ENCODE measurements at places on chromosomes 1 and 21.
A peak's percentile ranks its signal among the peaks of the same experiment; 100 is the strongest.

GRCh38 chr1:913491-914130 is 10.1 kb upstream of the SAMD11 start:
- no peak for DNase-seq

DNA sequence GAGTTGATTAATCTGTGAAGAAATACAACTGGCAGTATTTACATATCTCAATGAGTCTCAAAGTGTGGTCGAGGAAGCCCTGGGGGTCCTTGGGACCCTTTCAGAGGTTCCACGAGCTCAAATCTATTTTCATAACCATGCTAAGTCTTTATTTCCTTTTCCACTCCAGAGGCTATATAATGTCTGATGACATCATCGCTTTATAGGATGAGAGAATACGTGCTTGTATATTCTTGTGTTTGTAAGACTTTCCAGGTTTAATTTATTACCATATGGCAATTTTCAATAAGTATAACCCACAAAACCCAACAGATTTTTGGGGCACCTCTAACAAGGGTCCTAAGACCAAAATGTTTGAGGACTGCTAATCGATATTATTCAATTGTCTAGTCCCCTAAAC is 1.4 kb upstream of the SLC19A2 start:
- DNase-seq = no peak

GRCh38 chr21:34092262-34092921 is 19.0 kb downstream of the MRPS6 start:
- DNase-seq = no peak

DNA sequence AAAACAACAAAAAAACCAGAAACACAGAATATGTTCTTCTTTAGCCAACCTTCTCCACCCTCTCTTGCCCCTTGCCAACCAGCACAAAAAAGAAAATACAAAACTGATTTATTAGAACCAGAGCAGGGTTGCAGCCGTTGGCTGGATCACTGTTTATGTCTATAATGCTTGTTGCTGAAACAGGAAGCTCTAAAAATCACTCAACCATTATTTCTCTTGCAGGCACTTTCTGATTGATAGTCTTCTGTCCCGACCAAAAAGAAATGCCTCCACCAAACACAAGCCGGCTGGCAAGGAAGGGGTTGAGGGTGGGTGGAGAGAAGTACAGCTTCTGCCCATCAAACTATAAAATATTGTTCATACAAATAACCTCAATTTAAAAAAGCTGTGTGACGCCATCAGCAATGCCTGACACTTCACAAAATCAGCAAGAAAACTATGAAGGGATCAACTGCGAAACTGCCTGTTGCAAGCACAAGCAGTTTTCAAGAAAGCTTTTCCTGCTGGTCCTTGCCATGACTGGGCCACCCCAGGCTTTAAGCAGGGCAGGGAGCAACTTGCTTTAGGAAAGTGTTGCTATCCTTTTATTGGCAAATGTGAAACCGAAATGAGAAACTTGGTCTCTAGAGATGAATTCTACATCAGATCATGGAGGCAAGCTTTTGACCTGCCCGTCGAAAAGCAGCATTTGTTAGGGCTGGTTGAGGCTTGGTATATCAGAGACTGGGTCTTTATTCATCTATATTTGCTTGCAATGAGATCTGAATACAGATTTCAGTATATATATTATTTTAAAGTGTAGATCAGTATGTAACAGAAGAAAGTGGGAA is 174.2 kb downstream of the RUNX1 start:
- DNase-seq = no peak

DNA sequence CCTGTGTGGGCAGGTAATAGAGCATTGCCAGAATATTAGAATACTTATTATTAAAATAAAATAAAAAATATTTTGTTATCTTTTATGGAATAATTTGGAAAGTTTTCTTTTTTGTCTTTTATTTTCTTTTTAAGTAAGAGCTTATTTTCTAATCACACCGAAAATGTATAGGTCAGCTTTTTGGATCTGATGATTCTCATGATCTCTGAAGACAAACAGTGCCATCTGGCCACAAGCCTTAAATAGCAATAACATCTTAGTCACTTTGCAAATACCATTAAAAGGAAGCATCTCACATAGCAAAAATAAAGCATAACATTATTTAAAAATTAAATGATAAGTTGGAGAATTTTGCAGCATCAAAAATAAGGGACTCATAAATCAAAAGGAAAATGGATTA is 213.8 kb downstream of the PLA2G4A start:
- DNase-seq = no peak

DNA sequence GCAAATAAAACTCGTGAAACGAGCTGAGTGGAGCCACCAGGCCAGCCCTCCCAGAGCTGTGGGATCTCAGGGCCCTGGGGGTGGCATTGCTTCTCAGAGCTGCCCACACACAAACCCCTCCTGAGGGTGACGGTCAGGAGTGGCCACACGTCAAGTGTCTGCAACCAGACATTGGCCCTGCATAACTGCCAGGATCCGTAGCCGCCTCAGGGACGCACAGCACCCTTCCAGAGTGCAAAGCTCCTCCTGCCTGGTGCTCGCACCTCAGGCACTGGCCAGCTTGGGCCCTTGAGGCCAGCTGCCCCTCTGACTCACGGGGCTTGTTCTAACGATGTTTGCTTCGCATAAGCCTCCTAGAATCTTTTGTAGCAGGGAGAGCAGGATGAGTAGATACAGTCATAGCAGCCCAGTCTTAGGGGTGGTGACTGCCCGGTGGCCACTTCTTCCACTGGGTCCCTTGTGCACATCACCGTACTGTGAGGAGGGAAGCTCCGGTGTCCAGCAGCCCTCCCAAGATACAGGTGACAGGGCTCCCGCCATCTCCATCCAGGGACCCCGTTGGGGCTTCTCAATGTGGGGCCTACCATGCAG is 5.0 kb downstream of the WNT3A start:
- no peak for DNase-seq

- DNase-seq = peak; percentile 50
These were observed 217.3 kb downstream of the PTPRU start for GRCh38 chr1:29453502-29454240.

DNA sequence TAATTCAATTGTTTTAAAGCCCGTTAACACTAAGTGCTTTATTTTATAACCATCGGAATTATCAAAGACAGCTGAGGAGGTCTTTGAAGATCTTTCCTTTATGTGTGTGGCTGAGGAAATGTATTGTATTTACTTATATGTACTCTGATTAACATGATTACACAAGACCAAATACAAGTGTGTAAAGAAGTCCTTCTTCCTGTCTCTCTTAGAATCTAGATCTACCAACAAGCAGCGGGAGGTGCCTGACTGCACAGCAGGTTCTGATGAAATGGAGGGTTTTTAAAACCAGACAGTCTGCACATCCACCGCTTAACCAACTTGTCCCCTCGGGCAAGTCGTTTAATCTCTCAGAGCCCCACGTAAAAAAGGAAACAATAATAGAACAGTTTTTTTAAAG is 240.5 kb upstream of the MAP1LC3C start:
- DNase-seq = no peak

DNA sequence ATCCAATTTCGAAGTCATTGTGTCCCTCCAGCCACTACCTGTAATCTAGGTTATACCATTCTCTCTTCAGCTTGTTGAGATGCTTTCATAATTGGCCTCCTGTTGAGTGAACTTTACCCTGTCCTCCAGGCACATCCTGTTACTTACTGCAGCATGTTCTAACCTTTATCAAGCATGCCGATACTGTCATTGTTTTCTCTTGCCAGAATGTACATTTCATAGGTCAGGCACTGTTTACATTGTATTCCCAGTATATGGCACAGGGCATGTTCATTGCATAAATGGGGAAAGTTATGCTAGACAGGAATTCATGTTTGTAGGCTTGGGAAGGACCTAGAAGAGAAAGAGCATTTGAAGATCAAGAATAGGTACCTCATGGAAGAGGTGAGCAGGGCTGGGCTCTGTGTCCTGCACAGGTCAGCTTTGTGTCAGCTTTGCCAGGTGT is 10.2 kb downstream of the CXADR start:
- no peak for DNase-seq

GRCh38 chr1:47230692-47231300 is 1.2 kb downstream of the TAL1 start:
- no peak for DNase-seq

DNA sequence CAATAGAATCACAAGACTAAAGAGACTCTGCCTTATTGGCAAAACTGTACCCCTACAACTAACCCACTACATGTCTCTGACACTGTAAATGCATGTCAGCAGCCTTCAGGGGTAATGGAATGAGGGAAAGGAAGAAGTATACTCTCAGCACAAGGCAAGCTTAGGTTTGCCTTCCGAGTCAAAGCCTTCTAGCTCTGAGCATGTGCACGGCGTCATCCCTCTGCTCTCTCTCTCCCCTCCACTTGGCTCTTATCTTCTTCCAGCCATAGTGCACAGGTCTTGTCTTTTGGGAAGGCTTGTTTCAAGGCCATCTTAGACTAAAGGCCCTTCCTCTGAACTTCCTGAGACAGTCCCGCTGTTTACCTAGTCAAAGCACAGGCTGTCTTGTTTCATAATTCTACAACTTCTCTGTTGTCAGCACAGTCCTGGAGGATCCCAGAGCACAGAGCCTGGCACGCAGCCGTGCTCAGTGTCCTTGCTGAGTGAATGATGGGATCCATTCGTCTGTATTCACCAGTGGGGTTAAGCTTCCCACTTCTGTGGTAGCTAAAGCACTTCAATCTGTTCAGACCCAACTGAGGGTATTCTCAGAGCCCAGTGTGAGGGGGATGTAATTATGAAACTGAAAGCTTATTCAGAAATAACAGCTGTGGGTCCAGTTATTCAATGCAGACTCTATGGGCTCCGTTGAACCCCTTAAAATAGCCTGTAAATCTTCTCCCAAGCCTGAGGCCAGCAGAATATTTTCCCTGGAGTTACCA is 166.5 kb upstream of the PLD5 start:
- no peak for DNase-seq

- DNase-seq = no peak
These were observed 101.6 kb downstream of the LRRC40 start for GRCh38 chr1:70103770-70104169.

GRCh38 chr1:239545466-239545865 is 159.1 kb downstream of the CHRM3 start:
- no peak for DNase-seq

GRCh38 chr1:94481473-94481933 is 60.1 kb downstream of the F3 start:
- DNase-seq = peak; percentile 50

- no peak for DNase-seq
These were observed 42.0 kb downstream of the STUM start for GRCh38 chr1:226590614-226591013.

GRCh38 chr1:88892357-88892877 is 1.1 kb upstream of the GTF2B start:
- no peak for DNase-seq

GRCh38 chr21:33042812-33043211 is 17.1 kb downstream of the OLIG2 start:
- no peak for DNase-seq

DNA sequence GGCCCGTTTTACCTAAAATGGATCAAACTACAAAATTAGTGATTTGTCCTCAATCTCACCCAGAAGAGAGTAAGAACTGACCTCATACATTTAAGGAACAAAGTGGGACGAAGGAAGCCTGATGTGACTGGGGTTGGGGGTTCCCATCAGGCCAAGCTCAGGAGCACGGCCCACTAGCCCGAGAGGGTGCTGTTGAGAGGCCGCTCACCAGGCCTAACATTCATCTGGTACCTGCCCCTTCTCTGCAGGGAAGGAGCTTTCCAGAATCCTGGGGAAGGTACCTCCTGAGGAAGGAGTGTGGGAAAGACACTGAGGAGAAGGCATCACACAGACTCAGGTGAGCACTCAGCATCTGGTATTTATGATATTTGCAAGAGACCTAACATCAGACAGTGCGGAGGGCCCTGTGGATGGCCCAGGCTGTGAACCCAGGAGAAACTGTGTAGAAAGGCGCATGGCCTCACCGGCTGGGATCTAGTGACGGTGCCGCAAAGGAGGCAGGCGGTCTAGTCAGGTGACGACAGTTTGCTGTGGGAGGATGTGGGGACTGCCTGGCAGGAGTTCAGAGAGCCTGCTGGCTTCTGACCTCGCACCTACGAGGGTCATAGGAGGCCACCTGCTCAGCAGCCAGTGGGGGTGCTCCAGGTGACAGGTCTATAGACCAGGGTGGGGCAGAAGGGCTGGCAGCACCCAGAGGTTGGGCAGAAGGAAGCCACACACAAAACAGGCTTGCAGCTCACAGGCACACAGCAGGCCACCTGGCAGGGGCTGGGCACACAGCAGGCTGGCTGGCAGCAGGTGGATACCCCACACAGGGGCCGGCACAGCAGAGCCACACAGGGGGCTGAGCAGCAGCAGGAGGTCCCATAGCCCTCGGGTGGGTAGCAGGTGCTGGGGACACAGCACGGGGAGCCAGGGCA is 543 bp downstream of the KRTAP12-4 start:
- DNase-seq = no peak

DNA sequence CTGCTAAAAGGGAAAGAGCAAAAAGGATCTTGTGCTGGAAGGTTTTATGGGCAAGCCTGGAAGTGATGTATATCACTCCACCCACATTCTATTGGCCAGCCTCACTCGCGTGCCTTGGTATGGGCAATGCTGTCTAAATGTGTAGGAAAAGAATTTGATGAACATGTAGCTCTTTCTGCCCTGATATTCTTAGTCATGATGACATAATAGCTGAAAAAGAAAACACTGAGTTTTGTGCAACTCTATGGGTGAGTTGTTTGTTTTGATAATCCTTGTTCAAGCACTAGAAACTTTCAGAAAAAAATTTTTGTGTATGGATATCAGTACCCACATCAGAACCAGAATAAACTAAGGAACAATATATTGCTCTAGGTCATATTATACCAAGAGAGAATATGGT is 231.5 kb upstream of the ST6GALNAC5 start:
- DNase-seq = no peak

DNA sequence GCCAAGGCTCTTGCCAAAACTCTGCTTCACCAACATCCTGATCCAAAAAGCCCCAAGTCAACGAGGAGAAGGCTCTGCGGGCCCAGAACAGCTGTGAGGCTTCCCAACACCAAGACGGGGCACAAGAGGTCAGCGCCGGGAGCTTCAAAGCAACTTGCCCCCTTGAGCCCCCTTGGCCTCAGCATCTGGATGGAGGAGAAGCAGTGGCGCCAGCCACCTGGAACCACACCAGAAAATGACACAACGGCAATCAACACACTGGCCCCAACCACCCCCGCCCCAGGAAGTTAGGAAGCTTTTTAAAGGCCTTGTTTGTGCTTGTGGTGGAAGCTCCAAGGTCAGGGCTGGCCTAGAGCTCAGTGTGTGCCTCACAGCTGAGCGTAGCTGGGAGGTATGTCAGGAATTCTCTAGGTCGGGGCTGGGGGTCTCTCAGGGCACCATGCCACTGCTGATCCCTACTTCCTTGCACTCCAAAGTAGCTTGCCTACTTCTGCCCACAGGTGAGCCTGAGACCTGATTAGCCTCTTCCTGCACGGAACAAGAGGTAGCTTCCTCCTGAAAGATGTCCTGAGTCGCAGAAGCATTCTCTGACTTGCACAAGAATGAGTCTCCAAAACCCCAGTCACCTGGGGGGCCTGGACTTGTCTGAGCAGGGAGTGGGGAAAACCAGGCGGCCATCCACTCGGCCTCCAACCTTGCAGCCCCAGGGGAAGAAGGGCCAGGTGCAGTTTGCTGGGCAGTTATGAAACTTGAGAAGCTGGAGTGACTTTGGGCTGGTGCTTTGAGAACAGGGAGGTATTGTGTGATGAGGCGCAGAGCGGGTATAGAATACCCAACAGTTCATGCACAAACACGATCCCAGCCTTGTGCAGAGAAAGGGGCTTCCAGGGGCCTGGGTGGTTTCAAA is 9.7 kb upstream of the SRP9 start:
- DNase-seq = peak; percentile 81

GRCh38 chr1:211610779-211611556 is 32.0 kb upstream of the SLC30A1 start:
- DNase-seq = no peak
